ENCODE measurements at places on chromosomes 1 and 21.
A peak's percentile ranks its signal among the peaks of the same experiment; 100 is the strongest.

- peak; percentile 72 for DNase-seq
Measured at GRCh38 chr1:16367258-16367967, 371 bp downstream of the SZRD1 start.

- no peak for DNase-seq
Measured at GRCh38 chr1:35971601-35972000, 40.7 kb downstream of the AGO3 start.

DNA sequence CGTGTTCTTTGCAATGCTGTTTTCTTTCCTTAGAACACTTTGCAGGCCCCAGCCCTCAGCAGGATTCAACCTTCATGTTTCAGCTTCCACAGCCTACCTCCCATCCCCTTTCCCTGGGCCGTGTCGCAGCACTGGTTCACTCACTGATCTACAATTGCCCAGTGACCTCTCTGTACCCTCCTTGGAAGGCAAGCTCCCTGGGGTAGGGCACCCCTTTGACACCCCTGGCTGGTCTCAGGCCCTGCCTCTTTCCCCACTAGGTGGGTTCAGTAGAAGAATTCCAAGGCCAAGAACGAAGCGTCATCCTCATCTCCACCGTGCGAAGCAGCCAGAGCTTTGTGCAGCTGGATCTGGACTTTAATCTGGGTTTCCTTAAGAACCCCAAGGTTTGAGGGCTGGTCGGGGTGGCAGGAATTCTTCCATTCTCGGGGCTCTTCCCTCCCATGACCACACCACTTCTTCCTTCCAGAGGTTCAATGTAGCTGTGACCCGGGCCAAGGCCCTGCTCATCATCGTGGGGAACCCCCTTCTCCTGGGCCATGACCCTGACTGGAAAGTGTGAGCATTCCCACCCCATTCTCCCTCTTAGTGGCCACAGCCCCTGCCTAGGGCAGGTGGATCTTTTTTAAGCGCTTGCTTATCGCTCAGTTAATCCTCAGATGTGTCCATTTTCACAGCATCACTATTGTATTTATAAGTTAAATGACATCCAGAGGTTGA, 7.3 kb downstream of the RHOC start:
- DNase-seq: no peak

DNA sequence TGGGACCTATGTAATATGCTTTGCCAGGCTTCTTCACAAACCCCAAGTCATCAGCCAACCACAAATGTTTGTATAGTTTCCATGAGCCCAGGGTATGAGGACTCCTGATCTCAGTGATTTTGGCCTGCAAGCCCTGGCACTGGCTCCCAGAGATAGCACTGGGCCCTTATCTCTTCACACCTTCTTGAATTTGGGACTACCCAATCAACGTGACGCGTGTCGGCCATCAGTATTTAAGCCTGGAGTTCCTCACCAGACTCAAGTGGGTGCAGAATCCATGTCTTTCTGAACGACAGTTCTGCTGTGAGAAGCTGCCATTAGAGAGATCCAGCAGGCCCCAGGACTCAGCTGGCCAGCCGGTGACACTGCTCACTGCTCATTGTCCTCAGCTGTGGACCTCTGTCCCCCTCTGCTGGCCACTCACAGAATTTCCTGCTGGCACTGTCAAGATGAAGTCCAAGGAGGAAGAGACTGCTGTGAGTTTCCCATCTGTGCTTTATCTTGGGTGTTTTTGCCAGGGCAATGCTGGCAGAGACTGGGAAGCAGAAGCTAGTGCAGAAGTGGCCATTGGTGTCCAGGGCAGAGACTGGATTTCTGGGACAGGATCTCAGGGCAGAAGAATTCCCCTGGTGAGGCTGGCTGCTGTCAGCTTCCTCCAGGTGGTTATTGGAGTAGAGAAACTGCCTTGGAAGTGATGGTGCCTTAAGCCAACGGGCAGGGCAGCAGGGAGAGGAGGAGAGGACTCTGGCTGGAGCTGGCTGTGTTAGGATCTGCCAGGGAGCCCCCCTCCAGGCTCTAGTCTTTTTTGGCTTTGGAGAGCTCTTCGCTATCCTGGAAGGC, 28.4 kb downstream of the TMCC2 start:
- peak; percentile 73 for DNase-seq

GRCh38 chr1:32496127-32496526, 31.3 kb downstream of the ZBTB8B start:
- no peak for DNase-seq

GRCh38 chr1:227889047-227889862, 58.5 kb downstream of the WNT9A start:
- DNase-seq: no peak

Measured in T follicular helper cell (primary cell).